ENCODE measurements at places on chromosomes 12 and 14. TPM values are rescaled to one million over a fixed set of nuclear protein-coding genes. Genes with fewer than 3 reads are reported as not detected.

DNAH10 gene
- polyA plus RNA-seq: 0.22 TPM

KLRG1 gene
- polyA plus RNA-seq: 1.7 TPM

HPD gene
- 0.13 TPM for polyA plus RNA-seq

KLRC2 gene
- 1.0 TPM for polyA plus RNA-seq

PTGES3 gene
- 130 TPM for polyA plus RNA-seq

KRT73 gene
- polyA plus RNA-seq: 2.2 TPM

KCNA5 gene
- polyA plus RNA-seq: not detected

RAB15 gene
- polyA plus RNA-seq: 12.2 TPM

LRFN5 gene
- polyA plus RNA-seq: 0.76 TPM

CNTN1 gene
- polyA plus RNA-seq: 0.24 TPM

PLA2G1B gene
- polyA plus RNA-seq: 0.53 TPM

FOXM1 gene
- polyA plus RNA-seq: 2.4 TPM

SRRM4 gene
- polyA plus RNA-seq: 0.21 TPM

AP1G2 gene
- polyA plus RNA-seq: 166 TPM

FOXN4 gene
- not detected for polyA plus RNA-seq

MMP14 gene
- polyA plus RNA-seq: 16.8 TPM

RBP5 gene
- polyA plus RNA-seq: 0.67 TPM

HRK gene
- polyA plus RNA-seq: not detected

A2ML1 gene
- 0.10 TPM for polyA plus RNA-seq

TMEM132C gene
- not detected for polyA plus RNA-seq

INHBE gene
- 0.21 TPM for polyA plus RNA-seq

CLEC4E gene
- polyA plus RNA-seq: not detected

NID2 gene
- polyA plus RNA-seq: 2.3 TPM

EIF2S1 gene
- polyA plus RNA-seq: 80.2 TPM

LGR5 gene
- polyA plus RNA-seq: 6.4 TPM

ADAM21 gene
- polyA plus RNA-seq: 0.06 TPM

AMIGO2 gene
- polyA plus RNA-seq: 17.3 TPM

C12orf54 gene
- polyA plus RNA-seq: 0.07 TPM

ACVR1B gene
- polyA plus RNA-seq: 27.9 TPM

ADSS1 gene
- polyA plus RNA-seq: 6.5 TPM

PLEKHG7 gene
- polyA plus RNA-seq: 0.22 TPM

M6PR gene
- polyA plus RNA-seq: 32.4 TPM

PYGL gene
- polyA plus RNA-seq: 8.7 TPM

All from small intestine (tissue), 16 donors.